ENCODE measurements at places on chromosomes 5 and 9.

GRCh38 chr5:167797933-167798332 is 493.5 kb upstream of the WWC1 start:
- no peak for DNase-seq

DNA sequence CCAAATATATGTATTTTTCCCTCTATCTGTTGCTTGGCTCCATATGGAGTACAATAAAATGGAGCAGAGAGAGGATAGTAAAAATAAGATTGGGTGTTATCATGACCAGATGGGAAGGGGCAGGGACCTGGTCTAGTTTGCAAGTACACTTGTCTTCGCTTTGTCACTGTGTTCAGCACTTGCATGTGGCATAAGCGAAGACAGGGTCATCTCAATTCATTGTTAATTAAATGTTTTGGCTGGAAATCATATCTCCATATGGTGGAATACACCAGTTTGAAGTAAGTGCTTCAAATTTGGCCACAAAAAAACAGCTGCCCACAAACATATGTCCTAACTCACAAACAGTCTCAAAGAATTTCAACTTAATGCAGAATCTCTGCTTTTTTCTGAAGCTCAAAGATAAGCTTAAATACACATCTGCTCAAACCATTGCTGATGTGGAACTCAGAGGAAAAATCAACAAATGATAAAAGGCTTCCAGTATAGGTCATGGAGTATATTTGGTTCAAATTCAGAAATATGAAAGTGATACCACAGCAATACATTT is 865.4 kb downstream of the TLE4 start:
- no peak for DNase-seq

DNA sequence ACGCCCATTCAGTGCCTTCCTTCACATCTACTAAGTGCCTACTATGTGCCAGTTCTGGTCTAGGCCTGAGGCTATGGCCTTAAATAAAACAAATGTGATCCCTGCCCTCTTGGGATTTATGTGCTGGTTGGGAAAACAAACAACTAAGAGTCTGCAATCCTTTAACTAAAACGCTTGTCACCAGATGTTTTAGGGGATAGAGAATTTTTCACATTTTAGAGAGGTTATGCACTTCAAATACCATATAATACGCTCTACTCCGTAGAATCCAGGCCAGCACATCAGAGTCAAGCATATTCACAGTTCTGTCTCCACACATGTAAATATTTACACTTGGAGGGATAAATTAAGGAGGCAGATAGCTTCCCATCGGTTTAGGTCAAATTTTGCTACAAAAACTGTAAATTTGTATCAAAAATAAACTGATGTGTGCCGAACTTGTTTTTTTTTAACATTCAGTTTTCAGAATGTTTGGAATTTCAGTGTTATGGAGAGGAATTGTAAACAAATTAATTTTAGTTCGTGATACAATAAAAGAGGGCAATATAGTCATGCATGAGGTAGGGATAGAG is 22.0 kb upstream of the ADRA1B start:
- no peak for DNase-seq

- no peak for DNase-seq
Measured at GRCh38 chr5:158154226-158155005, 295.5 kb upstream of the CLINT1 start.

GRCh38 chr5:172672681-172673080 is 31.6 kb downstream of the NEURL1B start:
- no peak for DNase-seq

DNA sequence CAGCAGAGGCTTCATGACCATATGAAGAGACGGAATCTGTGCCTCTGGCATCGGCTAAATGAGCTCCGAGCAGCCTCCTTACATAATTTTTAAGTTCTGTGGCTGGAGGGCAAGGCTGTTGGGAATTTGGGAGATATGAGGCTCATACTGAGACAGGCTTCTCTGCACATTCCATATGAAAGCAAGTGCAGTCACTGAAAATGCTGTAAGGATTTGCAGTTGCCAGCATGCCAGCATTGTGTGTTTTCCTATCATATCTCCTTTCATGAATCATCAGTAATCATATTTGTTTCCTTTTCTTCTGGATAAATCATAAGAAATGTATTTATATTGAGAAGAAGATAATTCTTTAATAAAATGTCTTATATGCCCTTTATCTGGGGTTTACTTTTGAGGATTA is 775.4 kb downstream of the SEMA5A start:
- DNase-seq, result no peak

- DNase-seq, result no peak
Measured at GRCh38 chr5:36153726-36154125, 1.8 kb downstream of the SKP2 start.

DNA sequence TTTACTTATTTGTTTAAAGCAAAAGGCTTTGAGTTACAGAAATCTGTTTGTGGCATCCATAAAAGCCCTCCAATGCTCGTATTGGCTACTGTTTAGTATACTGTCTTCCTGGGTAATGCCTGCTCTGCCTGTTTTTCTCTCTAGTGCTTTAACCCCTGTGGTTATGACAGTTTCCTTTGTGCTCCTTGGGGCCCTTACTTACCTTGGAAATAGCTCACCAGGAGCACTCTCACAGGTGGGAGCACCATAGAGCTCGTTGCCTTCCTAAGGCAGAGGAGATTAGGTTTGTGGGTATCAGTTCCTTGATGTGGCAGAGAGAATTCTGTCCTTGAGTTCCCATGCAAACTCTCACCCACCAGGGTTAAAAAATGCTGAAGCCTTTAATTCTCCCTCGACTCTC is 242.8 kb downstream of the CDH18 start:
- no peak for DNase-seq

- no peak for DNase-seq
Measured at GRCh38 chr9:133691626-133692363, 46.4 kb downstream of the SARDH start.

- no peak for DNase-seq
Measured at GRCh38 chr5:127568166-127568565, 50.7 kb downstream of the PRRC1 start.

DNA sequence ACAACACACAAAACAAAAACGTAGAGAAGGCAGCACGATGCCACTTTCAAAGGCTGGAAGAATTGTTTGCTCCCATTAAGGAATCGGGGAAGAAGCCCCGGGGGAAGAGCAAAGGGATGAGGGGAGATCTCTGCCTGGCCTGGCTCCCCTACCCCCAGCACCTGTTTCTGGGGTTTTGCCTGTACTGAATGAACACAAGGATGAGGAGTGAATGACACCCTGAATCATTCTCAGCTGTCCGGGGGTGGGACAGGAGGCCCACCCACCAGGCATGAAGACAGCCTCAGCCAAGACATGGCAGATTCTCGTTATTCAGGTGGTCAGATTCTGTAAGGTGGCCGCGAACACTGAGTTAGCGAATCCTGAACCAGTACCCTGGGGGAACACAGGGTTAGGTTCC is 7.5 kb downstream of the TBC1D9B start:
- no peak for DNase-seq

DNA sequence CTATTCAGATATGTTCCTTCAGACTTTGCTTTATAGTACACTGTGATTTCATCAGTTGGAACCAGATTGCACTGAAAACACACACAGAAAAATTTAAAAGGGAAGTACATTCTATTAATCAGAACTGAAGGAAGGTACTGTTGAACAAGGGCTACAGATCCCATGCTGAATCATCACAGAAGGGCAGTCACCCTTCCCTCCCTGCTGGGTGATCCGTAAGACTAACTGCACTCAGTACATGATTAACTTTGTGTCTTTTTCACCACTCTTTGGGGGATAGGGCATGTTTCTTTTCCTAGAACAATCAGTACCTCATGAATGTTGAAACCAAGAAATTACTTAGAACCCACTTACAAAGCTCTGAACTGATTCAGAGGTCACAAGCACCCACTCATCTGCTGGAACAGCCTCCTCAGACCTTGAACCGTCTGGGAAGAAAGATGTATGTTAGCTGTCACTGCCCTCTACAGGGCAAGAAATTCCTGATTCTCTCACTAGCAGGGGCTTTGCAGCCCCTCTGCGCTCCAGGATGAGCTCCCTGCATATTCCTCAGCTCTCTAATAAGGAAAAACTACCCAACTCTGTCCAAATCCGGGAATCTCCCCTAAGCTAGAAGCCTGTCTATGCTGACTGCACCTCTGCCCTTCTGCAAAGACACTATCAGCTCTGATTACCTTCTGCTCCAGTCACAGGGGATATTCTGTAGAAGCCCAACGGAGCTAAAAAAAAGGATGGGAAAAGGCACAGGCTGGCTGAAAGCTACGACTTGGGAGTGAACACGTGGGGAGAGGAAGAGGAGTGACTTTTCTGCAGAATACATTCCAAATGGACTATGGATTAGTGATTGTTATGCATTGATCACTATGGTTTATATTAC is 51.0 kb downstream of the IARS1 start:
- no peak for DNase-seq

DNA sequence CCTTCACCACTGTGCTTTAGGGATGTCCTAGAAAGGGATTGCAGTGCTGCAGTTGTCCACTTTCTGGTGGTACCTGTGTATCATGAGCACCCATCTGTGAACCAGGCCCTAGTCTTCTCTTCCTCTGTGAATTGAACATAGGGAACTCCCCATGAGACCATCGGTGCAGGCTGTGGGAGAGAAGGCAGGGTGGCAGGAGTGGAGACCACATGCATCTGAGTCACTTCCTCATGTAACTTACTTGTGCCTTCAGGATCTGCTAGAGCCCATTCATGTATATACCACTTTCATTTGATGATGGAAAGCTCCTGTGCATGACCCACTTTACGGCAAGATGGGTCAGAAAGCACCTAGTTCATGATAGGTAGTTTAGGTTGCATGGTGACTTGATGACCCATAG is 478.1 kb upstream of the CDH9 start:
- no peak for DNase-seq

DNA sequence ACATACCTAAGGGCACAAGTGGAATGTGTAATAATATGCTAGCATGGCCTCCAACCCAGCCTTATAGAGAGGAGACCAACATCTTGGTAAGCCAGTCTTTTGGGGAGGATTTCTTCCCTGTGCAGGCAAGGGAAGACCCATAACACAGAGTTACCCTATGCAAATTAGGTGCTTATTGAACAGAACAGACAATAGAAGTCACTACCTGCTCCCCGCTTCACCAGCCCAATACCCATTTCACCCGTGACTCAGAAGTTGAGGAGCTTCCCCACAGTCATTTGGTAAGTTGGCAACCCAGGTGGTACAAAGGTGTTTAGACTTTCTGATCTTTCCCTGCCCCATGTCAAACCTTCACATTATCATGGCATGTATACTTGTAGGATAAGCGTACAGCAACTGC is 44.6 kb downstream of the AOPEP start:
- no peak for DNase-seq

GRCh38 chr5:178839319-178839704 is 20.4 kb upstream of the ZNF354B start:
- peak; percentile 70 for DNase-seq

GRCh38 chr9:97747201-97747965 is 50.2 kb upstream of the XPA start:
- DNase-seq, result no peak

GRCh38 chr5:116454417-116454927 is 120.2 kb downstream of the SEMA6A start:
- no peak for DNase-seq

DNA sequence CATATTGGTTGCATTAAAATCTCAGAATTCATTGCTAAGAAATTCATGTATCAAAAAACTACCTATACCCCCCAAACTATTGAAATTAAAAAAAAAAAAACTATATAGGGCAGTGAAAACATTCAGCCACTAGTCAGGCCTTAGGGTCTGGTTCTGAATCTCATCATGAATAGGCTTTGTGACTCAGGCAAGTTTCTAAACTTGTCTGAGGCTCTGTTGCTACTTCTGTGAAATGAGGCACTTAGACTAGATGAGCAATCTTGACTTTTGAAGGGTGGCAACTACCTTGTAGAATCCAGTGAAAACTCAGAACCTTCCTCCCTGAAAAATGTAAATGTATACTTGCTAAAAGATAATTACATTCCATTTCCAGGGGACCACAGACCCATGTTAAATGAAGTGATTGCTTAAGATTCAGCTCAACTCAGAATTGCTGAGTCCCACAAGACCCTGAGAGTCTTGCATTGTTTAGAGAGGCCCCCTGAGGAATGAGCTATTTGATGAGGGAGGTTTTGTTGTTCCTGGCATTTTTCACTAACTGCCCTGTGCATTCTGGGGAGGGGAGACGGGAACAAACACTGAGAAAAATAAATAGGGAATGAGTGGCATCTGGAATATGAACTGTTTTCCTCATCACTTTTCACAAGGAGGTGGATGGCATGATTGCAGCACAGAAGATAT is 29.5 kb downstream of the RAI14 start:
- no peak for DNase-seq

- no peak for DNase-seq
Measured at GRCh38 chr5:63346451-63346850, 615.8 kb downstream of the HTR1A start.

DNA sequence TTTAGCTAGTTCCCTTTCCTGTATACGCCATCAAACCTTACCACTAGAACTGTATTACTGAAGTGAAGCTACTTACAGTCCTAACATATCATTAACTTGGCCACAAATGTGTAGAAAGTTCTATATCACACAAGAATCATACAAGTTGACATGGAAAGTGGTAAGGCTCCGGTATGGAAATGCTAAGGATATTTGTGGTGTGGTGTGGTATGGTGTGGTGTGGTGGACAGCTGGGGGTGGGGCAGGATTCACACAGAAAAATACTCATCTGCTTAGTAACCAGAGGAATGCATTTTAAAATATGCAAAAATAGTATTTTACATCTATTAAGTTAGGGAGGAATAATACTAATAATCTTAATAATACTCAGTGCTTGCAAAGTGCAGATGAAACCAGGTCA is 69.4 kb downstream of the TRPC7 start:
- no peak for DNase-seq

DNA sequence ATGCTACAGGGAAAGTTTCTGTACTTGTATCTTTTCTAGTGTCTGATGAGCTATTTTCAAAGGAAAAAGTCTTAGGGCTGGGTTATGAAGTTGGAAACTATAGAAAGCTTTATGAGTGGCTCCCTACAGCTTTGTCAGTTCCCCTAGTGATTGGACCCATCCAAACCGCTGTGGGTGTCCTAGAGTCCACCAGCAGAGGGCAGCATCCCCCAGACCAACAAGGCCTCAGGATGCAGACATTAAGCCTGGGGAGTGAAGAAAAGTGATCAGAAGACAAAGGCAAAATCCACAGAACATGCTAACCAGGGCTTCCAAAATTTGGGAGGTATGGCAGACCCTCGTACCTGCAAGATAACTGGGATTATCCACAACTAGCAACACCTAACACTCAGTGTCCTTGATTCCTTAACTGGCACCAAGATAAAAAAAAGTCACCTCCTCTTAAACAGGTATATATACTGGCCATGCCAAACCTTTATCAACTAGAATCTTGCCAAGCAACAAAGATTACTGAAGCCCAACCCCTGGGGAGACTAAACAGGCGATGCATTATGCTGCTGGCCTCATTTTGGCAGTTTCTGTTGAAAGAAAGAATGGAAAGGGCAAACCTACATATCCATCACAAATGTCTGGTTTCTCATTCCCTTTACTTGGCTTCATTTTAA is 110.4 kb upstream of the NR5A1 start:
- DNase-seq, result peak; percentile 87

DNA sequence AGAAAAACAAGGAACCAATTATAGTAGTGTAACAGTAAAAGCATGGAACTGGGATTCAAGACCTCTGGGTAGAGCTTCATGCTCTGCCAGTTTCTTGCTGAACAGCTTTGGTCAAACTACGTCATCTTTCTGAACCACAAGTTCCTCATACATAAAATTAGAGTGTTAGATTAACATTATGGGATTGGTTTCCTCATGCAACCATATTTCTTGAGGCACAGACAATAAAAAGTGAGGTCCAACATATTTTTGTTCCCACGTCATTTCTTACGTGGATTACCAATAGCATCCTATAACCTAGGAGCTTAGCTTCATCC is 354.8 kb downstream of the TMEM232 start:
- DNase-seq, result no peak

Measured in nephron progenitor cell (in vitro differentiated cells).